ENCODE measurements at places on chromosomes 13 and 19.

DNA sequence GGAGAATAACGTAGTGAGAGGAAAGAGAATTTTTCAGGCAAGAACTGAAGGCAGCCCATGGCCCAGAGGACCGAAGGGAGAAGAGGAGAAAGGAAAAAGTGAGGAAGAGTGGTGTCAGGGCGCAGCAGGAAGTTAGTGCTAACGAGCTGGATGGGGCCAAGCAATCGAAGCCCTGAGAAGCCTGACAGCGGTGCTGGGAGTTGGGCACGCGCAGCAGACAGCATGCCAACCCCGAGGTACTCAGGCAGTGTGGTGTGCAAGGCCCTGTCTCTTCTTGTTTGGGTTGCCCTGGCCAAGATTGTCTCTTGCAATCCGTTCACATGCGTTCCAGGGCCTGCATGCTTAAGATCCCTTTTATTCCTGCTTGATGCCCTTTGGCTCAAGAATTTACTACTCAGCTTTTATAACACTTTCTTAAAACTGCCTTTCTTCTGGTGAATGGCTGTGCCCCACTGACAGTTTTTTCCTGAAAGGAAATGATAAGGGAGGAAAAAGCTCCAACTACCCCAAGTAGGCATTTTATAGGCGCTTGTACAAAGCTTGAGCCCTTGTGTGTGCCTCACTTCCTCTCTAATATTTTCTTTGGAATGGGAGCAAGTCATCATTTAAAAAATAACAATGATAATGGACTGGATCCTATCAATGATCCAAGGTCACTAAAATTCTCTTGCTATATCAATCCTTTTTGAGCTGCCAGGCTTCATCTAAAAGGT is 115.4 kb downstream of the FLT1 start:
- no peak for DNase-seq

DNA sequence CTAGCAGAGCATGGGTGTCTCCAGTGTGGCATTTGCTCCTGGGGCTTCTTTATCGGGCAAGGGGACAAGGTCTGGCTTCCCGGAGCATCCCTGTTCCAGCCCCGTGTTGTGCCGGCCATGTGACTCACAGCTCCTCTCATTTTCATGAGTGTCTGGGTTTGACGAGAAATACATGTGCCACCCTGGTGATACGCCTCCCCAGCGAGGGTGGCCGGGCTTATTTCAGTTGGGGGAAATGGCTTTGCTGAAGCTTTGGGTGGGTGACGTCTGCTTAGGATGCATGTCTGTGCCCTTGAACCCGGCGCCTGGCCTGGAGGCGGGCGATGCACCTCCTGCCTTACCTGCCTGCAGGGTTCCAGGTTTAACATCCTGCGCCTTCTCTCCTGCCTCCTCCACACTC is 61.9 kb upstream of the LDLR start:
- no peak for DNase-seq

DNA sequence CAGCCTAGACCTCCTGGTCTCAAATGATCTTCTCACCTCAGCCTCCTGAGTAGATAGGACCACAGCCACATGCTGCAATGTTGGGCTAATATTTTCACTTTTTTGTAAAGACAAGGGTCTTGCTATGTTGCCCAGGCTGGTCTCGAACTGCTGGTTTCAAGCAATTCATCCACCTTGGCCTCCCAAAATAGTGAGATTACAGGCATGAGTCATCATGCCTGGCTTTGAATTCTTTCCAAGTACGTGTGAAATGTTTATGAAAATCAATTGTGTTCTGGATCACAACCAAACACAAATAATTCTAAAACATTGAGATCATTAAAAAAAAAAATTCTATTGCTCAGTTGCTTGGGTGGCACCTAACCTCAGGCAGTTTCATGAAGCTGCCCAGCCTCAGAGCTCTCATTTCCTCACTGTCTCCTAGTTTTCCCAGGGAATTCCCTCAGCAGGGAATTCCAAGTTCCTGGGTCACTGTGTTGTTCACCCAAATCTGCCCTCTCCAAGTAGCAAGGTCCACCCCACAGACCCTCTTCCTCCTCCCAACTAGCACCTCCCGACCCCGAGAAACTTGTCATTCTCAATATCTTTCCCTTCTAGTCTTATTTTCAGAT is 44.8 kb downstream of the ING1 start:
- no peak for DNase-seq

- no peak for DNase-seq
These were observed 20.4 kb upstream of the DCLK1 start for GRCh38 chr13:36151591-36151990.
